Upper lobe of right lung (tissue), 1 donor: ENCODE measurements at places on chromosomes 16 and 17. TPM values are rescaled to one million over a fixed set of nuclear protein-coding genes. Genes with fewer than 3 reads are reported as not detected.

The PITPNM3 gene
- total RNA-seq = 15.6 TPM

The OR1E2 gene
- total RNA-seq = not detected

- no peak for DNase-seq
- peak overlapping the region; percentile 33 for H3K4me3 ChIP-seq
- no peaks in the 10 kb centered on the region for H3K4me1 ChIP-seq
- H3K27ac ChIP-seq = peak overlapping the region; percentile 45
- peaks cover 92% of the 10 kb centered on the region for H3K27me3 ChIP-seq
These were observed 14.5 kb upstream of the FOXF1 start for GRCh38 chr16:86495756-86496261.

The CLDN6 gene
- total RNA-seq = not detected

DNA sequence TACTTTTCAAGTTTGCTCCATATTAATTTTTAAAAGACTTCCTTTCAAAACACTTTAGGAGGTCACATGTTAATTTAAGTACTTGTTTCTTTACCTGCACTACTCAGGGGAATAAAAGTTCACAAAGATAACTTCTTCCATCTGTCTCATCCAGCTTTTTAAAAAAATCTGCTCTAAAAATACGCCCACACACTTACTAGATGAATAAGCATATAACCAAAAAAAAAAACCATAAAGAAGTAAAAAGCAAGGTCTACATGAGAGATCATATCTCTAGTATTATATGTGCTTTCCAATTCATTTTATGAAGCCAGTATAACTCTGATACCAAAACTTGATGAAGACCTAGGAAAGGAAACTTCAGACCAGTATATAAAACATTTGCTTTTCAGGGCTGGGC, 17.2 kb downstream of the SKAP1 start:
- H3K27me3 ChIP-seq = peaks cover 40% of the 10 kb centered on the region
- no peak overlapping the region for H3K27ac ChIP-seq
- no peak for DNase-seq
- H3K36me3 ChIP-seq = no peaks in the 10 kb centered on the region
- H3K4me3 ChIP-seq = no peak overlapping the region
- H3K4me1 ChIP-seq = no peaks in the 10 kb centered on the region

The TBC1D28 gene
- not detected for total RNA-seq

DNA sequence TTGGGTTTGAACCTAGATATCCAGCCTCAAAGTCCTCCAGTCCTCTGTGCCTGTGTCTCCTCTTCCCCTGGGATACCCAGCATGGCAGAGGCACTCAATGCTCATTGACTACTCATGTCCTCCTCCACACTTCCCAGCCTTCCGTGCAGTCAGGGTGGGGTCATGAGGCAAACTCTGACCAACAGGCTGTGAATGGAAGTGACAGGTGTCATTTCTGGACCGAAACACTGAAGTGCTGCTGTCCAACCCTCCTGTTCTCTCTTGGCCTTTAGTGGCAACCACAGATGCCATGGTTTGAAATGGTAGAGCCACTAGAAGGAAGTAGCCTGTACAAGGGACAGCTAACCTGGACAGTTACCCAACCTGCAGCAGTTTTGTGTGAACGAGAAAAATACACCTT, 46.7 kb upstream of the MAP3K14 start:
- H3K4me1 ChIP-seq = no peaks in the 10 kb centered on the region
- no peaks in the 10 kb centered on the region for H3K27me3 ChIP-seq
- peak; percentile 15 for DNase-seq

The ACSM5 gene
- total RNA-seq = 4.5 TPM

GRCh38 chr16:4070936-4071335, 45.3 kb downstream of the ADCY9 start:
- H3K36me3 ChIP-seq = no peaks in the 10 kb centered on the region
- peaks cover 5% of the 10 kb centered on the region for H3K4me1 ChIP-seq
- no peak overlapping the region for H3K4me3 ChIP-seq
- DNase-seq = no peak

DNA sequence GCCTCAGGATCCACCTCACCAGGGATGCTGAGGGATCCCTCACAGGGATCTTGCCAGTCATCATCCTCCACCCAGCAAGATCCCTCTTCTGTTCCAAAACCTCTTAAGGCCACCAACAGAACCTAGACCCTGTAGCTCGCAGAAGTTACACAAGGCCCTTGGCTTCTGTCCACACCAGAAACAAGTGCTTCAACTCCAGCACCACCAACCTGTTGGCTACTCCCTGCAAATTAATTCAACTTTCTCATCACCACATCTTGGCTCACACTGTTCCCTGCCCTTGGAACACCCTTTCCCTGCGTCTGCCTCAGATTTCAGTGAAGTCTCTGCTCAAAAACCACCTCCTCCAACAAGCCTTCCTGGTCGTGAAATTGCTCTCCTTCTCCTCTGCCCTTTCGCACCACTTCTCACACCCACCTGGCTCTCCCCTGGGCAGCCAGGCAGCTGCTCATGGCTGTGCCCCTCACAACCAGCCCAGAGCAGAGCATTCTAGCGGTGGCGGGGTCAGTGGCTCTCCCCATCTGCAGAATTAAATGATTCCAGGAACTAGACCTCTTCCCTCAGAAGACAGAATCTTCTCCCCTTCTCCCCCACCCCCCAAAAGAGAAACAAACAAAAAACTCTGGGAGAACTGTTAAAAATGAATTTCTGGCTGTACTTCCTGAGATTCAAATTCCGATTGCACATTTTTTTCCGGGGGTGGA, 1.8 kb downstream of the PLLP start:
- H3K4me3 ChIP-seq = peak overlapping the region; percentile 70
- DNase-seq = no peak
- peaks cover 21% of the 10 kb centered on the region for H3K27me3 ChIP-seq
- H3K4me1 ChIP-seq = peaks cover 12% of the 10 kb centered on the region
- peak overlapping the region; percentile 84 for H3K27ac ChIP-seq

The RPUSD1 gene
- 14.2 TPM for total RNA-seq

DNA sequence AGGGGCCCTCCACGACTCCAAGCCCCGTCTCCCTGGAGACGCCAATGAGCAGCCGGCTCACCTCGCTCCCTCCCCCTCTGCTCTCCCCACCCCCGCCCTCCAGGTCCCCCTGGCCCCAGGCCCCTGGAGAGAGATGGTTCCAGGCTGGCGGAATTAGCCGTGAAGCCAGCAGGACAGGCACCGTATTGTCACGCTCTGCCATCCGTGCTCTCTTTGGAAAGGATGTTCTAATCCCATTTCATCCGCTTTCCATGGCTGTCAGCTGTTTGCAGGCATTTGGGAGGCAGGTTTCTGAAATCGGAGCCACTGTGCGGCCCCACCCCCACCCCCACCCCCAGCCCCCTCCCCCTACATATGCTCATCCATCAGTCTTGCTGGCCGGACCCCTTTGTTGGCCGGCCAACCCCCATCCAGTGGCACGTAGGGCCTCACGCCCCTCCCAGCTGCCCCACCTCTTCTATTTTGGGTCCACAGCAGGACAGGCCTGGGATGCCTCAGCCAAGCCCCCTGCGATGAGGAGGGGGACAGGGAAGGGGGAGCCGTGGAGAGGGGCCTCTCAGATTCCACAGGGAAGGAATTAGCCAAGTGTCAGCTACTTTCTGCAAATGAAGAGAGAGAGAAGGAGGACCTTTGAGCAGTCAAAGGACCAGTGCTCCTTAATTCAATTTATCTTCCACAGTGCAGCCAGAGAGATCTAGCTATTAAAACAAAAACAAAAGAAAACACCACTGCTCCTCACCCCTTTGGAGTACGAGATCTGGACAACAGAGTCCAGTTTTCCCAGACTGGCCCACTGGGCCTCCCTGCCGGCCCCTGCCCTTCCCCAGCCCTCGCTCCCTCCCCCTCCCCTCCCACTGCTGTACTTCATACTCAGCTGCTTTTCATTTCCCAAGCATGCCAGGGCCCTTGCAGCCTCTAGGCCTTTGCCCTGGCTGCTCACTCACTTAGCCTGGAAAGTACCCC, 30.7 kb downstream of the SDK2 start:
- no peaks in the 10 kb centered on the region for H3K27me3 ChIP-seq
- H3K27ac ChIP-seq = no peak overlapping the region
- no peaks in the 10 kb centered on the region for H3K36me3 ChIP-seq
- H3K4me3 ChIP-seq = no peak overlapping the region
- H3K4me1 ChIP-seq = no peaks in the 10 kb centered on the region
- DNase-seq = no peak

DNA sequence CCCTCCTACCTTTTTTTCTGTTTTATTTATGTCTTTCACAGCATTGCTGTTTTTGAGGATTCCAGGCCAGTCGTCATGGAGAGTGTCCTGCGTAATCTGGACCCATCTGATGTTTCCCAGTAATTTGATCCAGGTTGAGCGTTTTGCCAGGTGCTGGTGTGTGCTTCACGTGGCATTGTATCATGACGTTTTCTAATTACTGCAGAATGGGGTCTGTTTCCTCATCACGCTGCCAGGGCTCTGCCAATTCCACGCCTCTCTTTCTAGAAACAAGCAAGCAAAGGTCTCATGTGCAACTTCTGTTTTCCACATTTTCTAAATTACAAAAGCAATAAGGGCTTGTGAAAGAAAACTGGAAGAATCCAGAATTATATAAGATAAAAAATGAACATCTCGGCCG, 28.3 kb upstream of the BHLHA9 start:
- H3K36me3 ChIP-seq = no peaks in the 10 kb centered on the region
- no peak overlapping the region for H3K27ac ChIP-seq
- no peak for DNase-seq
- H3K4me3 ChIP-seq = no peak overlapping the region

DNA sequence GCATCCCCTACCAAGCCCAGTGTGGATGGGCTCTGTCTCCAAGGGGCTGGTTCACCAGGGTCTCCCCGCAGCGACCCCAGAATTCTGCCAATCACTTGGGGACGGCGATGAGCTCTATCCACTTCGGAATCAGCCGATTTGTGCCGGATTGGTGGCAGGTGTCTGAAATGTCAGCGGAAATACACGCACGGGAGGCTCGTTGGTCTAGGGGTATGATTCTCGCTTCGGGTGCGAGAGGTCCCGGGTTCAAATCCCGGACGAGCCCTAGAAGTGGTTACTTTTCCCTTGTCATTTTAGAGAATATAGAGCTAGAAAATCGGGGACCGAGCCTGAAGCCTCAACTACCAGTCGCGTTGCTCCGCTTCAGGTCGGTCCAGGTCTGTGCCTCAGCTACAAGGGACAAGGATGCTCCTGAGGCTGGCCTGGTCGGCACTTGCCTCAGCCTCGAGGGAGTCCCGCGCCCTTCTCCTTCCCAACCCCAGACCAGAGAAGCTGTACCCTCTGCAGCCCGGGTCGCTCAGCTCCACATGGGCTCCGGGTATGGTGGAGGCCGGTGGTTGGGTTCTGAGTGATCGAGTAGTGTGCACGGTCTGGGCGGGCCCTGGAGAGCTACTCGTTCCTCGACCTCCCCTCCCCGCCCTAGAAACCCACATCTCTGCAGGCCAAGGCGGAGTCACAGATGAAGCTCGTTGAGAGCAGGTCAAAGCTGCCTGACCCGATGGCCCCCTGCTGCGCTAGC, 16.0 kb upstream of the OR1F1 start:
- H3K36me3 ChIP-seq = no peaks in the 10 kb centered on the region
- DNase-seq = no peak
- peaks cover 97% of the 10 kb centered on the region for H3K27me3 ChIP-seq
- peaks cover 8% of the 10 kb centered on the region for H3K4me1 ChIP-seq
- H3K4me3 ChIP-seq = no peak overlapping the region

GRCh38 chr17:31654936-31655335, 204.1 kb downstream of the COPRS start:
- H3K4me3 ChIP-seq = no peak overlapping the region
- no peaks in the 10 kb centered on the region for H3K36me3 ChIP-seq
- no peaks in the 10 kb centered on the region for H3K27me3 ChIP-seq
- no peaks in the 10 kb centered on the region for H3K4me1 ChIP-seq
- no peak overlapping the region for H3K27ac ChIP-seq

DNA sequence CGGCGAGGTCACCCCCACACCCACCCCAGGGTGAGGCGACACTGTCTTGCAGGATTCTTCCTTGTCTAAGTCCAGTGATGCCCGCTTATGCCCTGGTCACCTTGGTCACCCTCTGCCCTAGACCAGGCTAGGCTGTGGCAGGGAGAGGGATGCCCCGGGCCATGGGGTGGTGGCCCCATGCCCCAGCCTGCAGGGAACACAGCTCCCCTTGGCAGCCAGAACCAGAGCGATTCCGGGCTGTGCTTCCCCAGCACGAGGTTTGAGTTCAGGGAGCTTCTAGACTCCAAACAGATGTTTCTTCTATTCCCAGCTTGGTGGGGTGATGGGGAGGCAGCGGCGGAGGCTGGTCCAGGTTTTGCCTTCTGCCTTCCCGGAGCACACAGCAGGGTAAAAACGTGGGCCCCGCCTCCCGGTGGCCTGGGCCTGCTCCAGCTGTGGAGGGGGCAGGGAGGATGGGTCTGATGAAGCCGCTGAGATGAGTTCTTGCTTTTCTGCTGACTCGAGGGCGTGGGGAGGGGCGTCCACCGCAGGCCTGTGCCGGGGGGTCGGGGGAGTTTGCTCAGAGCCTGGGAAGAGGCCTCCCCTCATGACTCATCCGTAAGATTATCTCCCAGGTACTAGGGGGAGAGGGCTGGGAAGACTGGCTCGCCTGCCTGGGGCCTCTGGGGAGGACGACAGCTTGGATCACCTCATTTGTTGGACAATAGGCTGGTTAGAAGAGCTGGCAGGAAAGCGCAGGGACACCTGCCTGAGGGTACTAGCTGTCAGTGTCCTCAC, 15.4 kb downstream of the SMTNL2 start:
- no peaks in the 10 kb centered on the region for H3K36me3 ChIP-seq
- no peak for DNase-seq
- H3K27me3 ChIP-seq = no peaks in the 10 kb centered on the region
- H3K4me3 ChIP-seq = no peak overlapping the region
- peaks cover 14% of the 10 kb centered on the region for H3K4me1 ChIP-seq

The GPR142 gene
- total RNA-seq = not detected

GRCh38 chr16:85125570-85126393, 13.5 kb upstream of the CIBAR2 start:
- no peaks in the 10 kb centered on the region for H3K27me3 ChIP-seq
- no peaks in the 10 kb centered on the region for H3K36me3 ChIP-seq
- no peak overlapping the region for H3K27ac ChIP-seq
- no peak overlapping the region for H3K4me3 ChIP-seq

- no peaks in the 10 kb centered on the region for H3K4me1 ChIP-seq
- no peak overlapping the region for H3K4me3 ChIP-seq
- H3K27me3 ChIP-seq = peaks cover 8% of the 10 kb centered on the region
These were observed 129.9 kb downstream of the MGAT5B start for GRCh38 chr17:76997981-76998531.

GRCh38 chr17:63516910-63517824, 6.0 kb upstream of the KCNH6 start:
- H3K27ac ChIP-seq = no peak overlapping the region
- H3K27me3 ChIP-seq = no peaks in the 10 kb centered on the region
- H3K4me3 ChIP-seq = no peak overlapping the region
- no peaks in the 10 kb centered on the region for H3K4me1 ChIP-seq
- no peak for DNase-seq
- no peaks in the 10 kb centered on the region for H3K36me3 ChIP-seq

- peaks cover 4% of the 10 kb centered on the region for H3K4me1 ChIP-seq
- H3K27me3 ChIP-seq = no peaks in the 10 kb centered on the region
- no peak overlapping the region for H3K27ac ChIP-seq
- no peak for DNase-seq
- H3K4me3 ChIP-seq = no peak overlapping the region
These were observed 41.2 kb downstream of the KIAA0513 start for GRCh38 chr16:85068746-85069145.

The FBXW10B gene
- total RNA-seq = 1.4 TPM
